ENCODE measurements at places on chromosomes 2 and 18.

- DNase-seq = no peak
These were observed 98.4 kb upstream of the GULP1 start for GRCh38 chr2:188193230-188193629.

DNA sequence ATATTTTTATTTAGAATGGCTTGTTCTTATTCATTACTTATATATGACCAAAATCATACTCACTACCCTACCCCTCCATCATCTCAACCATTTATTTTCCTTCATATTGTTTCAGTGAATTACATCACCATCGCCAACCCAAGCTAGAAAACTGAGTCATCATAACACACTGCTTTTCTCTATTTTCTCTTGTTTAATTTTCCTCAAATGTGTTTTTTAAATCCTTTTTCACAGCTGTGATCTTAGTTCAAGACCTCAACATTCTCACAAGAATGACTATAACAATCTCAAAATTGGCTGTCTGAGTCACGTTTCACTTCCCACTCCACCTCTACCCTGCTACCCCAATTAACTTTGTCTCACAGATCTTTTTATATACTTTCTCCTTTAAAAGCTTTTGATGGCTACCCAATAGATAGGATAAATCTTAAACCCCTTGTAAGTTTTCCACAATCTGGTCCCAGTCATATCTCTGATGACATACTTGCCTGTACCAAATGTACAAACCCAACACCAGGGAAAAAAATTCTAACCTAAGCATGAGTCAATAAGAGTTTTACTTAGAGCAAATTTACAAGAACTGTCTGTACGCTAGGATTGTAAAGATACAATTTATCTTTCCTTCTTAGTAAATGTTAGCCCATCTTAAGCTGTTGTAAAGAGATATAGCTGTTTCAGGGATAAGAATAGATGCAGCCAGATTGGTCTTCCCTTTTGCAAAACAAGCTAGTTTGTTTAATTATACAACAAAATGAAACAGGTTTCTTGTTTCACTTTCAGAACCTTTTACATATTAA, 635.1 kb upstream of the SLC39A10 start:
- no peak for DNase-seq

GRCh38 chr2:77314721-77315120, 207.5 kb downstream of the LRRTM4 start:
- DNase-seq = no peak

- DNase-seq = no peak
These were observed 1.8 kb upstream of the HDAC4 start for GRCh38 chr2:239402666-239403065.

GRCh38 chr18:77099485-77100370, 32.9 kb downstream of the MBP start:
- no peak for DNase-seq

DNA sequence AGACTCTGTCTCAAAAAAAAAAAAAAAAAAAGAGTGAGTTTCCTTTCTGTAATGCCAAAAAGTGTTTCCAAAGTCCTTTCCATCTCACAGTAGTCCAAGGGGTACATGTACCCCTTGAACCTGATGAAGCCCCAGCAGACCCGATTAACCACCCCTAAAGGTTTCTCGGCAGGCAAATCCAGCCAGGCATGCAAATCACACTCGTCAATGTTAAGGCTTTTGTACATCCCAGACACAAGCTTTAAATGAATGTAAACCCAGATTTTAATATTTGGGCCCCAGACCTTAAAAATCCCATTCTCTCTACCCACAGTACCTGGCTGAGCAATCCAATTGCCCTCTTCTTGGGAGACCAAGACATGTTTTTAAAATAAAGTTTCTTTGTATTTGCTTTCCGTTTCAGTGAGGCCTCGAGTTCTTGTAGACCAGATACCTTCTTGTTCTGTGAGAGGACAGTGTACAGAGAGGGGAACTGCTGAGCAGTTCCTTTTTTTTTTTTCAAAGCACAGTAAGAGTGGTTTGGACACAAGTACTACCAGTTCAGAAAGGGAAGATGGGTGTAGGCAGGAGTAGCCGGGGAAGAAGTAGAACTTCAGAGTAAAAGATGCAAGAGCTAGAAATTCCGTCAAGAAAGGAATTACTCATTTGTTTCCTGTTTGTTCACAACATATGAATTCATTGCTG, at the start of gene NLRC4:
Gene NLRC4 (minus strand): TSS at position 465 of the 684 bp plus-strand sequence. CDS start 8,111 bp downstream, outside the sequence.
- DNase-seq = no peak

- peak; percentile 40 for DNase-seq
These were observed 31.7 kb upstream of the SERTAD2 start for GRCh38 chr2:64685430-64685829.

- peak; percentile 98 for DNase-seq
These were observed 1.8 kb upstream of the TCF4 start for GRCh38 chr18:55589625-55590291.

DNA sequence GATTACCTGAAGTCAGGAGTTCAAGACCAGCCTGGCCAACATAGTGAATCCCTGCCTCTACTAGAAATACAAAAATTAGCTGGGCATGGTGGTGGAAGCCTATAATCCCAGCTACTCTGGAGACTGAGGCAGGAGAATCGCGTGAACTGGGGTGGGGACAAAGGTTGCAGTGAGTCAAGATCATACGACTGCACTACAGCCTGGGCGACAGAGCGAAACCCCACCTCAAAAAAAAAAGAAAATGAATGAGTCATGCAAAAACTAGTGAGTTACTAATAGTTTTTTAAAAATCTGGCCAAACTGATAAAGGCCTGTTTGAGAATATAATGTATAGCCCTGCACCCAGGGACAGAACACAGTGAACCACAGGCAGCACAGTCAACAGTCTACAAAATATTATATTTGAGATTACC, 17.5 kb downstream of the AFG3L2 start:
- DNase-seq = peak; percentile 54

DNA sequence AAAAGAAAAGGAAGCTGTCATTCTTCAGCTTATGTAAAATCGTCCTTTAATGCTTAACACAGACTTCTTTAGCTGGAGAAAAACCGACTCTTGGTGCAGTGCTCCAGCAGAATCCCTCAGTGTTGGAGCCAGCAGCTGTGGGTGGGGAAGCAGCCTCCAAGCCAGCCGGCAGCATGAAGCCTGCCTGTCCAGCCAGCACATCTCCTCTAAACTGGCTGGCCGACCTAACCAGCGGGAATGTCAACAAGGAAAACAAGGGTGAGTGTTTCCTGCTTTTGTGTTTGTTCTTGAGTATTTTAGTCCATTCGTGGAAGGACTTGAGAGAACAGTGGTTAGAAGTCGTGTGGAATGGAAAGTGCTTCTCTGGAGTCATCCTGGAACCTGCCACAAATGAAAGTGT, 38.9 kb downstream of the KDM3A start:
- DNase-seq = no peak

GRCh38 chr2:43729491-43730174, 44.2 kb upstream of the DYNC2LI1 start:
- DNase-seq = no peak

GRCh38 chr18:54964741-54965140, 5.5 kb upstream of the CCDC68 start:
- DNase-seq = peak; percentile 75

DNA sequence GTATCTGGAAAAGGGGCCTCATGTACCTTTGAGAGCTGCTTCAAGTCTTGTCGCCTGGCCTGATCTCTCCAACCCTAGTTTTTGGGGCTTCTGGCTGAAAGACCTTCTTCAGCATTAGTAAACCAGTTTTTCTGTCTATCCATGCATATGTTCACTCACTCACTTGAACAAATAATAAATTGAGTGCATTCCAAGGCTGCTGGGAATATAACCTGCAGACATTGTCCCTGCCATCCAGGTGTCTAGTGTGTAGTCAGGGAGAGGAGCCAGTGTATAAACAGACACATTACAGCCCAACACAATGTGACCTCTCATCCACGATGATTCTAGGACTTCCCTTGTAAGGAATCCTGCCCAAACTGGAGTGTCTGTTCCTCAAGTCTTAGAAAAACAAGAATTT, 262.1 kb downstream of the PRKCE start:
- no peak for DNase-seq

DNA sequence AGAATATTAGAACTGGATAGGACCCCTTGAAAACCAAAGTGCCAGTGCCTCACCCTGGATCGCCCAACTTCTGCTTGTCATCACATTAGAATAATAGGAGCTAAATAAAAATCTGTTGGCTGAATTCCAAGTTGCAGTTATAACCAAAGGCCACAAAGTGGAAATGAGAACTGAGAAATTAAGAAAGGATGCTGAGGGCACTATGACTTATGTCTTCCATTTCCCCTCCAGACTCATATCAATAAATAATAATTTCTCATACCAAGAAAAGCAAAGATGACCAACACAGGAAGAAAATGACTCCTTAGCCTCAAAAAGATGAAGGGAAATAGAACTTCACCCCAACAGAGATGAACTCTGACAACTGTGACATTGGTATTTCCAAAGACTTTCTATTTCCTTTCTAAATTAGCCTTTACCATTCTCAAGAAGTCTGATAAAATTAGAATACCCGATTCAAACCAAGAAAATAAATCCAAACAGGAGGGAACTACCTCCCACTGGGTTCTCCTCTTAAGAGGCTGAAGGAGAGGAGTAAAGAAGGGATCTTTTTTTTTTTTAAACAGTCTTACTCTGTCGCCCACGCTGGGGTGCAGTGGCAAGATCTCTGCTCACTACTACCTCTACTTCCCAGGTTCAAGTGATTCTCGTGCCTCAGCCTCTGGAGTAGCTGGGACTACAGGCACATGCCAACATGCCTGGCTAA, 46.5 kb upstream of the EPG5 start:
- no peak for DNase-seq

DNA sequence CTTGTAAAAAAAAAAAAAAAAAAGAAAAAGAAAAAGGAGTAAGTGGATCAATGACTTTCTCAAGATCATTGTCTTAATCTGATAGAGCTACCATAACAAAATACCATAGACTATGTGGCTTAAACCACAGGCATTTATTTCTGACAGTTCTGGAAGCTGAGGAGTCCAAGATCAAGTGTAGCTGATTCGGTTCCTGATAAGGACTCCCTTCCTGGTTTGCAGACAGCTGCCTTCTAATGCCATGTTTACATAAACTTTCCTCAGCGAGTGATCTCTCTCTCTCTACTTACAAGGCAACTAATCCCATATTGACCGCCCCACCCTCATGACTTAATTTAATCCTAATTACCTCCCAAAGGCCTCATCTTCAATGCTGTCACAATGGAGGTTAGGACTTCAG, 36.5 kb upstream of the SIX2 start:
- no peak for DNase-seq

GRCh38 chr2:52668724-52669123, 1098.9 kb upstream of the CHAC2 start:
- no peak for DNase-seq

DNA sequence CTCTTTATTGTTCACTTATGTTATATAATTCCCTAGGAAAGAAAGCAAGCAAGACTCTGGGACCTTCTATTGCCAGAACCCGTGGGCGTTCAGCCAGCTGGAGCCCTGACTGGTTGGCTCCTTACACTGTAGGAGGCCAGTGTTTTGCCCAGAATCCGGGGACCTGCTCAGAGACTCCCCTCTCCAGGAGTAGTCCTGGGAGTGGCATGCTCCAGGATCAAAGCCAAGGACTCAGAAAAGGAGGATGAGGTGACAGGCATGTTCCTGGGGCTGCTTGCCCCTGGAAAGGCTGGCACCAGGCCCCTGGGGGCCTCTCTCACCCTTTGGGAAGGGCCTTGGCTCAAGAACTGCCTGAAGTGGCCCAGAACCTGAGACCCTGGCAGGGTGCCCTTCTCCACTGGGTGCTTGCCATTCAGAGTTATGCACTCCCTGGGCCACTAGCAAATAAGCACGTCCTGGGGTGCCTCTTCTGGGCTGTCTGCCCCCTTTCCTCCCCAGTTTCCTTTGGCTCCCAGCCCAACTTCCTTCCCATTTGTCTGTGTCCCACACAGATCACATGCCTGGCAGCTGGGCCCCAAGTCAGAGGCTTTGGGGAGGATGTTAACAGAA, 19.6 kb upstream of the KIF3C start:
- DNase-seq = peak; percentile 18
